ENCODE measurements at places on chromosomes 1 and 21.

DNA sequence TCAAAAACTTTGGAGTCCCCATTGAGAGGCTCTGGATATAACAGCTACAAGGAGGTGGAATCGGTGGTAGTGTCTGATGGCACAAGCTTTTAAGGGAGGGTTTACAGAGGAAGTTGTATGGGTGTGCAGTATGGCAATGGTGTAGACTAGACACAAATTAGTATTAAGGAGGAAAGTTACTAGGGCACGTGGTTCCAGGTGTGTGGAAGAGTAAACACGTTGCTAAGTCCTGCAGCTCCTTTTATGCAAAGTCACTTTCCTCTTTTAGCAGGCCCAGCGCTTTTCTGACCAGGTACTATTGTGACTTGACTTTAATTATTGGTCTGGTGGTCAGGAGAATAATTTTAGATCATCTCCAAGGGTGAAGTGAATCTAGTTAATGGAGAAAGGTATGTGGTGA is 287.5 kb upstream of the B3GALT2 start:
- no peaks in the 10 kb centered on the region for H3K4me1 ChIP-seq
- no peak for DNase-seq
- no peaks in the 10 kb centered on the region for H3K36me3 ChIP-seq
- no peak overlapping the region for H3K4me3 ChIP-seq

- no peaks in the 10 kb centered on the region for H3K4me1 ChIP-seq
- DNase-seq, result no peak
- H3K4me3 ChIP-seq, result no peak overlapping the region
- H3K27ac ChIP-seq, result no peak overlapping the region
- no peaks in the 10 kb centered on the region for H3K27me3 ChIP-seq
- H3K36me3 ChIP-seq, result no peaks in the 10 kb centered on the region
Observed at GRCh38 chr1:75502776-75503175, 108.1 kb downstream of the SLC44A5 start.

DNA sequence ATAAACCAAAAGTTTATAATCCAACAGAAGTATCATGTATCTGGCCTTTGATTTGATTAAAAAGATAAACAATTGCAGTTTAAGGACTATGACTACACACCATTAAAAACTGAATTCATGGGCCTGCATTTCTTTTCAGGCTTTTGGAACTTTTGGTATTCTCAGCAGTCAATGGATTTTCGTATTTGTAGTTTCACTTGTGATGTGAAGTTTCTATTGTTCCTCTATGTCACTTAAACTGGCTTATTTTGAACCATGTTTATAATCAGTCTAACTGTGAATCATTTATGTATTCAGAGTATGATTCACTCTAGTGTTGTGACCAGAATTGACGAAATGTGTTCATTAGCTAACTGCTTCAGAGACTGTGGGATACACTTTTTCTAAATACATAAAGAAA is 132.9 kb downstream of the COQ8A start:
- H3K4me1 ChIP-seq, result no peaks in the 10 kb centered on the region
- peak; percentile 45 for DNase-seq
- H3K4me3 ChIP-seq, result no peak overlapping the region
- H3K36me3 ChIP-seq, result peaks cover 32% of the 10 kb centered on the region
- H3K27me3 ChIP-seq, result no peaks in the 10 kb centered on the region

GRCh38 chr1:67299296-67299695 is 8.4 kb upstream of the IL12RB2 start:
- H3K27me3 ChIP-seq, result peaks cover 5% of the 10 kb centered on the region
- no peaks in the 10 kb centered on the region for H3K4me1 ChIP-seq
- no peak overlapping the region for H3K4me3 ChIP-seq
- no peak overlapping the region for H3K27ac ChIP-seq
- DNase-seq, result no peak

- peaks cover 34% of the 10 kb centered on the region for H3K27me3 ChIP-seq
- no peak overlapping the region for H3K27ac ChIP-seq
- H3K4me1 ChIP-seq, result peaks cover 6% of the 10 kb centered on the region
- H3K4me3 ChIP-seq, result no peak overlapping the region
- H3K36me3 ChIP-seq, result no peaks in the 10 kb centered on the region
- no peak for DNase-seq
Observed at GRCh38 chr1:11858968-11859871, 475 bp upstream of the NPPB start.

DNA sequence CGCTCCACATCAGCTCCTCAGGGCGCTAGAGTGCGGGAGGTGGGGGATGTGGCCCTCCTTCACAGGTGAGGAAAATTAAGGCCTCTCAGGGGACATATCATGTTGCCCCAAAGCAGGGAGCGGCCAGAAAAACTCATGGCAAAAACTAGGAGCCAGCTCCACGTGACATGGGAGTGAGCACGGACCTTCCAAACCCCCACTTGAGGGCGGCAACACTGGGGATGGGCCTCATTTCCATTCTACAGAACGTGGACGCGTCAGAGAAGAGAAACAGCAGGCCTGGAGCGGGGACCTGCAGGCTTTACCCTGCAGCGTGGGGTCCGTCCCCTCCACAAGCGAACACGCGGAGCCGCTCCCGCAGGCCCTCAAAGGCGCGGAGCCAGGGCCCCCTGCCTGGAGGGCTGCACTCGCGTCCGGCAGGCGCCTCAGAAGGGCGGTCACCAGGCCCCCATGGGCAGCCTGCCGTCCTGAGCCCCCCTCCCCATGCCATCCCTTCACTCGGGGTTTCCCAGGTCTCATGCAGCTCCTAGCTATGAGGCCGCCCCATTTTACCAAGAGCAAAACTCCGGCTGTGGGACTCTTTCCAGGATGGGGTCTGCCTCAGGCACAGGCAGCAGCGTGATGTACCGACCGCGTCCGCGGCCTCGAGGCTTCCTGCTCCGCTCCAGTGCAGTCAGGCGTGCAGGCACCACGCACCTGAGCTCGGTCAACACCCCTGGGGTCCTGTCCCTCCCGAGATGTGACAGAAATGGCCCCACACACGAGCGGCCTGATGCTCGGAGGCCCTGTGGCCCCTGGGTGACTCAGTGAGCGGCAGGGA is 5.5 kb downstream of the CFAP410 start:
- H3K4me3 ChIP-seq, result no peak overlapping the region
- no peaks in the 10 kb centered on the region for H3K4me1 ChIP-seq
- no peak for DNase-seq
- no peaks in the 10 kb centered on the region for H3K27me3 ChIP-seq

DNA sequence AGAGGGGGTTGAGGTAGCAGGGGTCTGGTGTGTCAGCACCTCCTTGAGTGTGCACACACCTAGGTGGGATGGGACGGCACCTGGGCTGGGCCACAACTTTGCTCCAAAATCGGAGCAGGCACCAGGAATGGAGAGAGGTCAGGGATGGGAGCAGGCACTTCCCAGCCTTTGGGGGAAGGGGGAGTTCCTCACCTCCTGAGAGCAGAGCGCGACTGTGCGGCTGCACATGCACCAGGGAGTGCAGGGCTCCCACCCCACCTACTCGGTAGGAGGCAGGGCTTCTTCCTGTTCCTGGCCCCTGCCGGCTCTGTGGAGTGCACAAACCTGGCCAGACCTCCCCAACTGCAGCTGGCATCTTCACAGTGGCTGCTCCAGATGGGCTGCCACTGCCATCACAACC is 399.3 kb downstream of the NCAM2 start:
- DNase-seq, result no peak
- no peak overlapping the region for H3K27ac ChIP-seq
- no peaks in the 10 kb centered on the region for H3K27me3 ChIP-seq
- no peak overlapping the region for H3K4me3 ChIP-seq

GRCh38 chr1:27528818-27529703 is 39.1 kb upstream of the WASF2 start:
- H3K4me3 ChIP-seq, result peak overlapping the region; percentile 45
- H3K4me1 ChIP-seq, result peaks cover 28% of the 10 kb centered on the region
- H3K27ac ChIP-seq, result peak overlapping the region; percentile 75
- no peaks in the 10 kb centered on the region for H3K36me3 ChIP-seq
- DNase-seq, result no peak
- no peaks in the 10 kb centered on the region for H3K27me3 ChIP-seq

DNA sequence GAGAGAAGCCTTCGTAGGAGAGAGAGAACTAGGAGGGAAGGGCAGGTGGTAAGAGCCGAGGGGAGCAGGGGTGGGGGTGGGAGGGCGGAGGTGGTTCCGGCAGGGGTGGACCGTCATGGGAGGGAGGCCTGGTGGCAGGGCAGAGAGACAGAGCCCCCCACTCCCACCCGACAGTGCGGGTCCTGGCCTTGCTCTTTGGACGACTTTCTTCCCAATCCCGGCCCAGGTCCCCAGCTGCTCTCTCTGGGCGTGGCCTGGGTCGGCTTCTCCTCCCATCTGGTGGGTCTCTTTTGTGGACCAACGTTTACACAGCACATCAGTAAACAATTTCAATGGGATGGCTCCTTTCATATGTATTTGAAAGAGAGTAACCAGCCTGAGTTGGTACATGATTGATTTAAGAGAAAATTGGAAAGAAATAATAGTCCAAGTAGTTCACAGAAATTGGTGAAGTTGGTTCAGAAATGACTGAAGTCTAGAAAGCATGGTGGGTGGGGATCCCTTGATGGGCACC is 56.9 kb downstream of the LDLRAD2 start:
- DNase-seq, result no peak
- H3K27me3 ChIP-seq, result no peaks in the 10 kb centered on the region
- peaks cover 14% of the 10 kb centered on the region for H3K4me1 ChIP-seq
- no peak overlapping the region for H3K4me3 ChIP-seq
- peaks cover 2% of the 10 kb centered on the region for H3K36me3 ChIP-seq
- no peak overlapping the region for H3K27ac ChIP-seq

DNA sequence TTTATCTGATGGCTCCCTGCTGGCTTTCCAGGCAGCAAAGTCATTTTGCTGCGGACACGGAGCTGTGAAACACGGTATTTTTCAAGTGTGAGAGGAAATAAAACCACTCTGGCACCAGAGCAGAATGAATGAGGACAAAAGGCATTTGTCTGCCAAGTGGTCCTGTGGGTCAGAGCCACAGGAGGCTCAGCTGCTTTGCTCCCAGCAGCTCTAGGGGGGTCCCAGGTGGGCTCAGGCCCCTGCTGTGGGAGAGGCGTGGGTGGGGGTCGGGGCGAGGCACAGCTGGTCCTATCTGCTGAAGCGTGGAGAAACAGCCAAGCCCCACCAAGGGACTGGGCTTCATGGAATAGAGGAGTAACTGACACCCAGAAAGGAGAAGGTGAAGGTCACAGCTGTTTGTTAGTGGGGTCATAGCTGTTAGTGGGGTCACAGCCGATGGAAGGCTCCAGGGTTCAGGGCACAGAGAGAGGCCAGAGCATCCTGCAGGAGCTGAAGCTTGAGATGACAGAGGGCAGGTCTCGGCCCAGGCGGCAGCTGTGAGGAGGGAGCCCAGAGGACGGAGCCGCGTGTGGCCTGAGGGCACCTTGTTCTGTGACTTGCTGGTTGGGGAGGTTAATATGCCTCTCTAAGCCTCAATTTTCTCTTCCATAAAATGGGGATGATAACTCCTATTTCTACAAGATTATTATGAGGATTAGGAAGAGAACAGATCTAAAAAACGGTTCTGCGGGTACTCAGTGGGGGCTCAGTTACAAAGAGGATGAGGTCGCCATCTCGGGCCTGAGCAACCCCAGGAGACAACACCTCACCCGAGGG is 7.1 kb downstream of the KIF17 start:
- H3K27ac ChIP-seq, result no peak overlapping the region
- H3K27me3 ChIP-seq, result no peaks in the 10 kb centered on the region
- no peak for DNase-seq
- H3K4me1 ChIP-seq, result peaks cover 10% of the 10 kb centered on the region
- no peaks in the 10 kb centered on the region for H3K36me3 ChIP-seq
- no peak overlapping the region for H3K4me3 ChIP-seq

DNA sequence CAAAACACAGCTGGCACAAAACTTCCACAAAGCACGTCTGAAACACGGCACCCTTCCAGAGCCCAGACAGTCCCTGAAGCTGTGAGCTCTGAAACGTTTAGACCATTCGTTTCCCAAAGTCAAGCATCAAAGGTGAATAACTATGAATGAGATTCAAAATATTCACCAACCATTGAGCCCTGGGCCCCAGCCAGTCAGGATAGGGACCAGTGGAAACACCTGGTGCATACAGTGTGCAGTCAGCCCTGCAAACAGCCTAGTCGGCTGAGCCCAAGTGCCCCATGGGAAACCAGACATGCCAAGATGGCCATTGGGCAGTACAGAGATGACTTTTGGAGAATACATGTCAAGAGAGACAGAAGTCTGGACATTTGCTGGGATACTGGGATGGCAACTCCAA is 90.4 kb upstream of the EDN2 start:
- H3K27me3 ChIP-seq, result no peaks in the 10 kb centered on the region
- H3K4me1 ChIP-seq, result no peaks in the 10 kb centered on the region
- H3K27ac ChIP-seq, result no peak overlapping the region
- DNase-seq, result no peak
- no peak overlapping the region for H3K4me3 ChIP-seq

GRCh38 chr1:53341521-53341895 is 13.6 kb upstream of the LRP8 start:
- H3K4me3 ChIP-seq, result no peak overlapping the region
- H3K4me1 ChIP-seq, result no peaks in the 10 kb centered on the region
- no peaks in the 10 kb centered on the region for H3K36me3 ChIP-seq
- no peak for DNase-seq

DNA sequence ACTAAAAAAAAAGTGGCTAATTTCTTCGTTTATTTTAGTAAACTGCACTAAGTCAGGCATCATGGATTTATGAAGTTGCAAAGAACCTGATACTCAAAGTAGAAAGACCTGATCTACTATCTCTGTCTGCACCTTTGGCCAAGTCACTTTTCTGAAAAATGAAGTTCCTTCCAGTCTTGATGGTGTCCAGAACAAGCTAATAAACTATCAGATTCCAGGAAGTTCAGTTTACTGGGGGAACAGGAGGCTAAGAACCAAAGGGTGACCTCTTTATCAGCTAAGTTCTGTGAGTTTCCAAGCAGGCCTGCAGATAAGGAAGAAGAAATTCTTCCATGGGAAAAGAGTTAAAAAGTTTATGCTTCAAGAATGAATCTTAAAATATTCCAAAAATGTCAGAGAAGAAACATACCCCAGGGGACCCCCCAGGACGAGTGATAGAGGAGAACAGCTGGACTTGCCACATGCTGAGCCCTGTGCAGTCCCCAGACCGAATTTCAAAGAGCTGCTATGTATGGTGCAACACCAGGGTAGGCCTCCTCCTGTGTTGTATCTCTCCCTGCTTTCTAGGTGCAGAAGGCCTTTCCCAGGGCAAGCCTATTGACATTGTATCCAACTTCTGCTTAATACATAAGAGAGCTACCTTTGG is 72.8 kb upstream of the FGGY start:
- DNase-seq, result no peak
- H3K36me3 ChIP-seq, result no peaks in the 10 kb centered on the region
- no peak overlapping the region for H3K27ac ChIP-seq
- H3K27me3 ChIP-seq, result no peaks in the 10 kb centered on the region

GRCh38 chr21:16913010-16913409 is 599.8 kb upstream of the CXADR start:
- H3K27me3 ChIP-seq, result no peaks in the 10 kb centered on the region
- H3K27ac ChIP-seq, result no peak overlapping the region
- H3K36me3 ChIP-seq, result no peaks in the 10 kb centered on the region
- DNase-seq, result no peak

All from Panc1 (cell line).